Activated CD4-positive, alpha-beta T cell treated with anti-CD3 and anti-CD28 coated beads for 36 hours (primary cell): ENCODE measurements at places on chromosomes 7 and 10.
A peak's percentile ranks its signal among the peaks of the same experiment; 100 is the strongest.

- DNase-seq: no peak
Measured at GRCh38 chr7:135877805-135878204, 99.4 kb downstream of the MTPN start.

DNA sequence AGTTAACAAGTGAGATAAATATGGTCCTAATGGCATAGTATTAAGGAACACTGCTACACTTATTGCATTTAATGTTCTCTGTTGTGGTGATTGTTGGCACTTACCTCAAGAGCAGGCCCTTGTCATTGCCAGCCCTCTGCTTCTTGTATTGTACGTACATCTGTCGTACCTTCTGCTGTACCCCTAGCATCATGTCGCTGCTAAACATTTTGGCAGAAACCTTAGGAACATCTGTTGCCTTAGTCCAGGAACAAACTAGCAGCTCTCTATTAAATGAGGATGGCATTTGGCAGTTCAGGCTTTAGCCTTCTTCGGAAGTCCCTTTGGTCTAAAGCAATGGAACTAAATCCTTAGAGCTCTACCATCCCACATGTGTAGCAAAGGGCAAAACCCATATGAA, 47.6 kb downstream of the PRKG1 start:
- DNase-seq: no peak

DNA sequence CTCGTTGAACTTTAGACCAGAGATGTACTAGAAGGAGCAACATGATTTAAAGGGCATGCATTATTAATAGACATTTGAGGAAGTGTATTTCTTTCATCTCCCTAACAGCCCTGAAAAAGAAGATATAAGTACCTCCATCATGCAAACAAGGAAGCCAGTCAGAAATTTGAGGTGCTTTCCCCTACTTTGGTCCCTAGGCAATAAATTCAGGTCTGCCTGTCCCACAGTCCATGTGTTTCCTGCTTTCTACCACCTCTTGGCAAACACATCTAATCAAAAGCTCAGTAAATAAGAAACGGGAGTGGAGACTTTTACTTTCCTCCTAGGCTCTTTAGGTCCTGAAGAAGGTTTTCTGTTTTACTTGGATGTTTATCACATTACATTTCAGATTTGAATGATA, 5.2 kb upstream of the SEMA3C start:
- no peak for DNase-seq

DNA sequence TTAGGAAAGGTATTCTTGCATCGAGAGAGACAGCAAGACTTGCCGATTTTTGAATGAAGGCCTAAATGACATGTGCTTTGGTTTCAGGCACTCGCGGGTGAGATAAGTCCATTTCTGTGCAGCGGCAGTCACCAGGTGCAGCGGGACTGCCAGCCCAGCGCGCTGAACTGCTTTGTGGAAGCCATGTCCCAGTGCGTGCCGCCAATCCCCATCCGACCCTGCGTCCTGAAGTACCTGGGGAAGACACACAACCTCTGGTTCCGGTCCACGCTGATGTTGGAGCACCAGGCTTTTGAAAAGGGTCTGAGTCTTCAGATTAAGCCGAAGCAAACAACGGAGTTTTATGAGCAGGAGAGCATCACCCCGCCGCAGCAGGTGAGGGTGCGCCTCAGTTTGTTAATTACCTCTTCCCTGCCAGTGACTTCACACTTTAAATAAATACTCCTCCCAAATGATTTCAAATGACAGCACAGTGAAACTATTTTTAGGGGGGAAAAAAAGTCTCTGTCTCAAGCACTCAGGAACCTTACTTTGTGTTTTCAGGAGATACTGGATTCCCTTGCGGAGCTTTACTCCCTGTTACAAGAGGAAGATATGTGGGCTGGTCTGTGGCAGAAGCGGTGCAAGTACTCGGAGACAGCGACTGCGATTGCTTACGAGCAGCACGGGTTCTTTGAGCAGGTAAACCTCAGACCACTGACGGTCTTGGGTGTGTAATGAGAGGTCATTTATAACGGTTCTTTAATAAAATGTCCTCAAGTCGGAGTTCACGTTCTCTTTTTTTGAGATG, 98.3 kb downstream of the TRRAP start:
- no peak for DNase-seq

- DNase-seq: no peak
Measured at GRCh38 chr7:129609666-129610065, 1.9 kb upstream of the NRF1 start.

DNA sequence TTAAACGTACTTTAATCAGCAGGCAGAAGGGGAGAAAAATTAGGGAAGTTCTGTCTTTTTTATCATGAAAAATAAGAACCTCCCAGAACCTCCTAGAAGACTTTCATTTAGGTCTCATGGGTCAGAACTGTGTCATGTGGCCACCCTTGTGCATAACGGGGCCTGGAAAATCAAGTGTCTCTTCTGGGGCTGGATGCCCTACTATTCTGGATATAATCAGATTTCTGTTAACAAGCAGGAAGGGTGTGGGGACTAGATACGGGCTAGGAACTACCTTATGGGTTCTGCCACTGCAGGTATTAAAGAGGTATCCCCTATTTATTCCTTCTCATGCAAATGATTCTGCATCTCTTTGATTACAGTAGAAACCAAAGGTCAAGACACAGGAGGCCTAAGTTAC, 14.1 kb downstream of the LANCL2 start:
- DNase-seq: no peak

DNA sequence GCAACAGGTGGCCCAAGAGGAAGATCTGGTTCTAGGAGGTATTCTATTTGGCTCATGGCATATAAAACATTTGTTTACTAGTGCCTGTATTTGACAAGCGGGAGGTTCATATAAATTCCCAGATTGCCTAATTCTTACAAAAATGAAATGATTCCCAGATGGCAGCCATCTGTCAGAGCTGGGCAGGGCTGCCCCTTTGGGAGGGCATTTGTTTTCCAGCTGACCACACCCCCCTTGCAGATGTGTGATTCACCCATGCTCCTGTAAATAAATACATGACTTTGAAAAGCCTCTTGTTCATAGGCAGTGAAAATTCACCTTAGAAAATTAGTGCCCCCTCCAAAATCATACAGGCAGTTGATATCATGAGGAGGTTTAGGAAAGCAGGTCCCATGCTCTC, 8.6 kb downstream of the VWC2 start:
- no peak for DNase-seq

- DNase-seq: no peak
Measured at GRCh38 chr7:88169717-88170320, 50.0 kb downstream of the SRI start.

DNA sequence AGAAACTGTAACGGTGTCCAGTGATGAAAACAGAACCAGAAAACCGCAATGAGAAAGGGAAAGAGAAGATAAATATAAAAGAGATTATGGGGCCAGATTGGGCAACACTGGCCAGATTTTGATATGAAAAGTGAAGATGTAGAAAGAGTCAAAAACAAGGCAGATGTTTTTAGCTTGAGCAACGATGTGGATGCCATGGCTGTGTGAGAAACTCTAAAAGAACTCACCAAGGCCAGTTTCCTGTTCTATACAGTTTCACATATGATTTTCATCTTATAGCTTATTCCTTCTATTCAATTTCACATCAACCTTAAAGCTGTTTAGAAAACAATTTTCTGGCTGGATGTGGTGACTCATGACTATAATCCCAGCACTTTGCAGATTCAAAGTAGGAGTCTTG, 36.3 kb downstream of the CSTF2T start:
- no peak for DNase-seq

- DNase-seq: no peak
Measured at GRCh38 chr7:119594956-119595355, 678.0 kb upstream of the KCND2 start.

DNA sequence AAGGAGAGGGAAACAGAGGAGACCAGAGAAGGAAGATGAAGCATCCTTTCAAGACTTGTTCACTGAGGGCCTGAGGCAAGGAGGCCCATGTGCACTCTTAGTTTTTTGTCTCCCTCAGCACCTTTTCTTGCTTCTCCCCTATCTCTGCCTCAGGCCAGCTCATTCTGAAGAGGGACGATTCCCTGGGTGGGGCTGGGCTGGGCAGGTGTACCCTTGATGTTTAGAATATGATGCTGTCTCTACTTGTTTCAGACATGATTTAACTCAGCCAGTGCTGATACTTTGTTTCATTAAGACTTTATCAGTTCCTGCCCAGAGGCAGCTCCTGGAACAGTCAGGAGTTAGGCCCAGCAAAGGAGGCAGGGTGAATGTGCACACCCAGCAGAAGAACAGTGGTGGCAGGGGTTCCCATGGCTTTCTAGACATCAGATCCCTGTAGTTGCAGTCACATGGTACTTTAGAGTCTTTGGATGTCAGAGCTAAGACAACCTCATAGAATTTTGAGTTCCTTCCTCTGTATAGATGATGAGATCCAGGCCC, 3.4 kb downstream of the PRXL2A start:
- no peak for DNase-seq

DNA sequence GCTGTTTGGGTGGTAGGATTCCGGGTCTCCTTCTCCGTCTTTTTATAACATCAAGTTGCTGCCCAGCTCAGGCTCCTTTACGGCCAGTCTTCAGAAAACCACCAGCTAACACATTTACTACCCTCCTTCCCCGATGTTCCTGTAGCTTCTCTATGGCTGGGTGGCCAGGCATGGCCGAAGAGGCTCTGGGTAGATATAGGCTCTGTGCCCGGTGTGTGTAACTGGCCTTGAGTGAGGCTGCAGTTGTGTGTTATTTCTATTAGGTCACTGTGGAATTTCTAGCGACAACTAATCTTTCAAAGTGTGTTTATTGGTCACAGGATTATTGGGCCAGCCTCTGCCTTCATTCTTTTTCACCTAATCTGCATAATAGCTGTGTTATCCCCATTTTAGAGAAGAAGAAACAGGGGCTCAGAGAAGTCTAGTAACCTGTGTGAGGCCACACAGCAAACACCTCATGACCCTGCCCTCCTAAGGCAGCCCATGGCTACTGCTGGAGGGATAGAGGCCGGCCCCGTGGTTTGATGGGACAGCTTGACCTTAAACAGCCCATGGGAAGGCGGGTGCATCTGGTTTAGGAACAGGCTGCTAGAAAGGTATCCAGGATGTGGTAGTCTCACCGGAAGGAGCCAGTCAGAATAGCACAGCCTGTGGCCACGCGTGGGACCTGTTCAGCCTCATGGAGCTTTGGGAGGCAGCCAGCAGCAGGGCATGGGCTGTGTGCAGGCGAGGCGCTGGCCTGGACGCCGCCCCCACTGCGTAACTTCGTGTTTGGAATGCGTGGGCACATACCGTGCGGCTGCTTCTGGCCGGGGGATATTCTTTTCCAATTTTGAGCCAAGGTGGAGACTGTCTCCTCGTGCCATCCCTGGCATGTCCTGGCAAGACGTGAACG, 29.7 kb downstream of the HTRA1 start:
- DNase-seq: peak; percentile 68

DNA sequence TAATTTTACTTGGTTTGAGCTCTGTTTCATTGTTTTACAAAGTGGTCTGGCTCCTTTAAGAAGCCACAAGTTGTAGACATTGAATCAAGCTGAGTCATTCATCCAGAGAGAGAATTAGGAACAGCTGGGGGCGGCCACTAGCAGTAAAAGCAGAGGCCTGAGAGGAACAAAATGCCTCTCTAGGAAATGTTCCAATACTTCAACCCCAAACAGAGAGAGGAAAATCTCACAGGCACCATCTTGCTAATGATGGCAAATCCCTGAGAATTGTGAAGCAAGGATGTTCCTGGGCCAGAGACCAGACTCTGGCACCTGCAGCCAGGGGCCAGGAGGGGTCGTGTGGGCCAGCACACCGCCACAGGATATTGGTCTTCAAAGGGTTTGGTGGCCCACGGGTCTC, 26.5 kb upstream of the TRIL start:
- DNase-seq: no peak

DNA sequence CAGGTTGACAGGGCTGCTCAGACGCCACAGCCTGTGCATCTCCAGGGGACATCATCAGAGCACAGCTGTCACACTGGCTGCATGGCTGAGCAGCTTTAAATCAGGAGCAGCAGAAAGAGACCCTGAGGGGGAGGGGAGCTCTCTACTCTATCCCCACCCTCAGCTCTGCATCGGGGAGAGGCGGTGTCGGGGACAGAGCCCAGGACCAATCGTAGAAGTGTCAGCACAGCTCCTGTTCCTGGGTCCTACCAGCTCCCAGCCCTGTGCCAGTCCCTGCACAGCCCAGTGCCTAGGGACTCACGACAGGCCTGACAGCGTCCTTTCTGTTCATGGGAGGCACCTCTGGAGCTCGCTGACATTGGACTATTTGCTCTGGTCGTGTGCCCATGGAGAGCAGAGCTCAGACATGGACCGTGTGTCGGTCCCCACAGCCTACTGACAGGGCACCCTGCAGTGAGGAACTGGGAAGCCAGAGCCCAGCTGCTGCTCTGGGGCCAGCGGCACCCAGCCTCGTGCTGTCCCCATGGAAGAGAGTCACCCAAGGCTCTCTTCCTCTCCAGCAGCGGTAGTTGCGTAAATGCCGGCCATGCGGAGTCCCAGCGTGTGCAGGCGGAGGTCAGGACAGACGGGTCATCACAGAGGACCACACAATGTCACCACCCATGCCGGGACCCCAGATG, 20.4 kb upstream of the ANTXRL start:
- no peak for DNase-seq

DNA sequence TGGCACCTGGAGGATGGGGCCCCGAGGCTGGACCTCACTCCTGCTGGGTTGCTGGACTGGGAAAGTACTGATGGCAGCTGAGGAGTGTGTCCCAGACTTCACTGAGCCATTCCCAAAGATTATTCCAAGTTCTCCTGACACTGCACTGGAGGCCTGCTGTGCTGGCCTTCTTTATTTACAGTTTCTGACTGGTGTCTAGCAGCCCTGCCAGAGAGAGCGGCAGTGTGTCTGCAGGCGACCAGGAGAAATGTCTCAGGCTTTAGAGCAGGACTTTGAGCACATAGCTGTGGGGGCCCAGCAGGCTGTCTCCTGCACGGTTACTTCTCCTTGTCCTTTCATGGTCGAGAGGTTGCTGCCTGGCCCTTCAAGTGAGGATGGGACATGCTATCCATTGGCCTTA, 16.1 kb downstream of the HTRA1 start:
- no peak for DNase-seq
